ENCODE measurements at places on chromosomes 3 and 15.

- DNase-seq = peak; percentile 38
Observed at GRCh38 chr15:66603301-66604179, 37.7 kb upstream of the LCTL start.

DNA sequence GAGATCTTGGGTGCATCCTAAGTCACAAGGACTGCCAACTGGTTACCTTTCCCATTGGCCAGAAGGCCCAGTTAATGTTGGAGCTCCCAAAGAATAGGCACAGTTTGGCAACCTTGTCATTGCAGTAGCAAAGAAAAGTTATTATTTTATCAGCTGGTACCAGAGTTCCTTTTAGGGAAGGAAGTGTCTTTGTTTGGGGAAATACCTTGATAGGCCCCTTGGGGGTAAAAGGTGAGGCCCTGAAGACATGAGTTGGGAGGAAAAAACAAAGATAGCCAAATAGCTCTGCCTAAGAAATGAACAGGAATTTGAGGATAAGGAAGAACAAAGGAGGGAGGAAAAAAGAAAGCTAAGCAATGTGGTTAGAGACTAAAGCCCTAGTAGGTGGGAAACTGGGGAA is 85.8 kb downstream of the ANP32A start:
- no peak for DNase-seq

DNA sequence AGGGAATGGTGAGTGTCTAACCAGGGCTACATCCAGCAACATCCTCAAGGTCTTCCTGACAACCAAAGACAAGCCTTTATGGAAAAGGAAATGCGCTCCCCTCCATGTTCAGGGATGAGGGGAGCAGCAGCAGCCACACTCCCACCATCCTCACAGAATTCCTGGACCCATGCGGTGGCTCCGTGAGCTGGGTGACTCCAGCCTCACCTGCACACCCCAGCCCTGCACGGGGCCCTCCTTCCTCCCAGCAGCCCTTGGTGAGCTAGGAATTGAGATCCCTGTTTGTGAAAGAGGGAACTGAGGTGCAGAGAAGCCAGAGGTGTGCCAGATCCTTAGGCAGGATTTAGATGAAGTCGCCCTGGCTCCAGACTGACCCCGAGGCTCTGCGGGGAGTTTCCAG is 52.3 kb downstream of the GRIP2 start:
- DNase-seq = no peak

DNA sequence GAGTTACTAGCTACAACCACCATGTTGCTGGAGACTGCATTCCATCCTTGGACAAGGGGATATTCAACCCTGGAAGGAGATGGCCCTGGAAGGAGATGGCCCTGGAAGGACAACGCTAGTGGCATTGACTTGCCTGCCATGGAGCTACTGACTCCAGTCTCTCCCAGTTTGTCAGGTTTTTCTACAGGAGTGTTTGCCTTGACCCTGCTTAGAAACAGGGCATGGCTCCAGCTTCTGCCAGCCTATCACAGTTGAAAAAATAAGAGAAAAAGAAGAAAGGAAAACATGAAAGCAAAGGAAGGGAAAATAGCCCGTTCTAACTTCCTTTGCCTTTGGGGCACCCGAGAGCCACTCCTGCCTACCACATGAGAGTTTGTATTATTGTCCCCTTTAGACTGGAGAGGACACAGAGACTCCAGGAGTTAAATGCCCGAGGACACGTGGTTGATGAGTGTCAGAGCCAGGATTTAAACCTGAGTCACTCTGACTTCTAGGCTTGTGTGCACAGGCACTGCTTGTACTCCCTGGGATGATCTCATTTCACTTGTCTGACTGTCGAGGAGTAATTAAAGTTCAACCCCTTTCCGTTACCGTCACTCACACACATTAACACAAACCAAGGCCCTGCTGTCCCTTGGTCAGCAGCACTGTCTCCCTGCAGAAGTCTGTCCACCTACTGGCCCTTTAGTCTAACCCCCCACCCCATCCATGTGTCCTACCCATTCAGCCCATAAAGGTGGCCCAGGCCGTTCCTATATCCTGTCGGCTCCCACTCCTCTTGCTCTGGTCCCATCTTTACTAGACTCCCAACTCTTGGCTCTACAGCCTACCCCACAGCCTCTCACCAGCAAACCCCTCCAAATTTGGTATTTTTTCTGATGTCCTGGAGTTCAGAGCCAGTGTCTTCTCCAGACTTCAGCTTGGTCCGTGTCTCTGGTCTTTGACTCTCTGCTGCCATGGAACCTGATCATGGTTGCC is 46.1 kb downstream of the C2CD4A start:
- no peak for DNase-seq

- DNase-seq = no peak
Observed at GRCh38 chr15:36590838-36591237, 11.4 kb downstream of the CDIN1 start.

DNA sequence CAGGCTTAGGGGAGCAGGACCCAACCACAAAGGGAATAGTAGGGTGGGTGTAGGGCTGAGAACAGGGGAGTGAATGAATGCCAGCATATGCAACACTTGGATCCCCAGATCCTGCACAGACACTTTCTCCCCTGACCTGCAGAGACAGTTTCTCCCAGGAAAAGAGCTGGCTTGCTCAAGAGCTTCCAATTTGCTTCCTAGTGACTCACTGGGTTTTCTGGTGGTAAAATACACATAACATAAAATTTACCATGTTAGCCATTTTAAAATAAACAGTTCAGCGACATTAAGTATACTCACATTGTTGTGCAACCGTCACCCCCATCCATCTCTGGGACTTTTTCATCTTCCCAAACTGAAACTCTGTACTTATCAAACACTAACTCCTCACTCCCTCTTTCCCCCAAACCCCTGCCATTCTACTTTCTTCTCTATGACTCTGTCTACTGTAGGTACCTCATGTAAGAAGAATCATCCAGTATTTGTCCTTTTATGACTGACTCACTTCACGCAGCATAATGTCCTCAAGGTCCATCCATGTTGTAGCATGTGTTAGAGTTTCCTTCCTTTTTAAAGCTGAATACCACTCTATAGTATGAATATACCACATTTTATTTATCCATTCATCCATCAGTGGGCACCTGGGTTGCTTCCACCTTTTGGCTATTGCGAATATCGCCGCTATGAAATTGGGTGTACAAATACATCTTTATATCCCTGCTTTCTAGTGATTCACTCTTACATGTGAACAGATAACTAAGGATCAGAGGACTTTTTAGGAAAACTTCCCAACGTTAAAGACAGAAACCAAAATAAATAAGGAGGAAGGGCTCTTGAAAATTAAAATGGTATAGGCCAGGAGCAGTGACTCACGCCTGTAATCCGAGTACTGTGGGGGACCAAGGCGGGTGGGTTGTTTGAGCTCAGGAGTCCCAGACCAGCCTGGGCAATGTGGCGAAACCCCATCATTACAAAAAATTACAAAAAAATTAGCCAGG is 95.6 kb upstream of the TJP1 start:
- DNase-seq = no peak

DNA sequence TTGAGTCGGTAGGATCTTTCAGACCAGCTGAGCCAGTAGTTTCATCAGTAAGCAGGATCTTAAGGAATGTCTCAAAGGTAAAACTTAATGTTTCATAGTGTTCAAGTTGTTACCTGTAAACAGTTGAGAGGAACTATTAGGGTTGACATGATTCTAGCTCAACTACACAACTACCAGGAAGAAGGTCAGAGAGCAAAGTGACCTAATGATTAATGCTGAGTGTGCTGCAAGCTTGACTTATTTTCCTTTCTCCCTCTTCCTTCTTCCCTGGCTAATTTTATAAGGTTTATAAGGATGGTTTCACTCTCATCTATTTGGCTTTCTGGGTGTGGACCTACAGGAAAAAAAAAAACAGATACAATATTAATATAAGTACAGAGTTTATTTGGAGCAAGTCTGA is 30.2 kb upstream of the LHFPL4 start:
- DNase-seq = no peak

Measured in stimulated activated CD8-positive, alpha-beta memory T cell treated with anti-CD3 and anti-CD28 coated beads, Interleukin-2, amount 100 ng/mL, for 1 hour (primary cell).